ENCODE measurements at places on chromosomes 2 and 18. TPM values are rescaled to one million over a fixed set of nuclear protein-coding genes. Genes with fewer than 3 reads are reported as not detected.

- no peaks in the 10 kb centered on the region for H3K27me3 ChIP-seq
- no peak overlapping the region for H3K27ac ChIP-seq
- H3K4me1 ChIP-seq, result no peaks in the 10 kb centered on the region
Observed at GRCh38 chr2:47016172-47016913, 100.7 kb upstream of the MCFD2 start.

Gene NXPH2
- 1.3 TPM for total RNA-seq

Gene C1D
- total RNA-seq, result 16.5 TPM

DNA sequence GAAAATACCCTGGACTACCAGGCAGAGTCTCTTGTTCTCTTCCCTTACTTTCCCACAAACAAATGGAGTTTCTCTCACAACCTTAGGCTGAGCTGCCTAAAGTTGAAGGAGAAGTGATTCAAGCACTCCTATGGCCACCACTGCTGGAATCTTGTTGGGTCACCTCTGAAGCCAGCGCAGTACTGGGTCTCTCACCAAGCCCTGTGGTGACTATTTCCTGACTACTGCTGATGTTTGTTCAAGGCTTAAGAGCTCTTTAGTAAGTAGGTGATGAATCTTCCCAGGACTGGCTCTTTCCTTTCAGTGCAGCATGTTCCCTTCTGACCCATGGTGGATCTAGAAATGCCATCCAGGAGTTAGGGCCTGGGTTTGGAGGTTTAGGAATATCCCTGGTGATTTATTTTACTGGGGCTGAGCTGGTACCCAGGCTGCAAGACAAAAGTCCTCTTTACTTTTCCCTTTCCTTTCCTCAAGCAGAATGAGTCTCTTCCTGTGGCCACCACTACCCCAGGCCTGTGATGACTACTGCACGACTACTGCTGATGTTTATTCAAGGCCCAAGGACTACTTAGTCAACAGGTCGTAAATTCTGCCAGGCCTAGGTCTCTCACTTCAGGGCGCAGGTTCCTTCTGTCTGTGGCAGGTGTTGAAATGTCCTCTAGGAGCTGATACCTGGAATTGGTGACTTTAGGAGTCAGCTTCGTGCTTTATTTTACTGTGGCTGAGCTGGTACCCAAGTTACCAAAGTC is 121.8 kb downstream of the SLC4A10 start:
- no peak overlapping the region for H3K27ac ChIP-seq
- no peak overlapping the region for H3K4me3 ChIP-seq
- H3K4me1 ChIP-seq, result no peaks in the 10 kb centered on the region
- H3K36me3 ChIP-seq, result no peaks in the 10 kb centered on the region
- DNase-seq, result no peak

DNA sequence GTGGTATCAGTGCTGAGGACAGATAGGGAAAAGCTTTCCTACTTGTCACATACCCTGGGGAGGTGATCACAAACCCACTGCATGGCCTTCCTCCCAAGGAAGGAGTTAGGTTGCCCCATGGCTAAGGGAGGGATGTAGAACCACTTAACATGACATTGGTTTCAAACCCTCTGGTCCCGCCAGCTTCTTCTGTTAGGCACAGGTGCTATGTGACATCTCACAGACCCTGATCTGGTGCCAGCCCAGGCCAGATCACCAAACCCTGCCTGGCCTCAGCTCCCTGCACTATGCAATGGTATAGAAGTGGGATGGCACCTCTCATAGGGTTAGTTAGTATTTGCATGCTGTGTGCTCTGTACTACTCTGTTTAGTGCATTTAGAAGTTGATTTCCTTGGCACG is 58.0 kb downstream of the TCF7L1 start:
- no peak overlapping the region for H3K4me3 ChIP-seq
- no peak for DNase-seq
- no peaks in the 10 kb centered on the region for H3K4me1 ChIP-seq

Gene LHCGR
- total RNA-seq, result 0.44 TPM

GRCh38 chr2:68878071-68878711 is 7.0 kb upstream of the BMP10 start:
- H3K4me3 ChIP-seq, result no peak overlapping the region
- no peak overlapping the region for H3K27ac ChIP-seq
- no peaks in the 10 kb centered on the region for H3K36me3 ChIP-seq
- H3K27me3 ChIP-seq, result no peaks in the 10 kb centered on the region

DNA sequence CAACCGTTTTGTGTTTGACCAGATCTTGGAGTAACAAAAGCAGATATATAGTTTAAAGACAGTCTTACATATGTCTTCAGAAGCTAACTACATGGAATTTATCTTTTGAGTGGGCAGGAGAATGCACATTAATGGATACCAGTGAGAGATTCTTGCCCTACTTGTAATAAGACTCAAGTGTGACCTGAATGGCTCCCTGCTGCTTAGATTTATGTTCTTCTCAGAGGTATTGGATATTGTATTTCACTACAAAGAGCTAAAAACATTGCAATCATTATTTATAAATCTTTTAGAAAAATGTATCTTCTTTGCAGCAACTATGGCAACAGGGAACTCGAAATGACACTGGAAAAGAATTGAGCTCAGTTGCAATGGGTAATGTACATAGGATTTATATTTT is 227.7 kb downstream of the LRRTM4 start:
- peaks cover 8% of the 10 kb centered on the region for H3K36me3 ChIP-seq
- H3K27ac ChIP-seq, result no peak overlapping the region
- no peak for DNase-seq
- H3K27me3 ChIP-seq, result no peaks in the 10 kb centered on the region

Gene FRZB
- total RNA-seq, result 1.1 TPM

GRCh38 chr2:83990636-83991035 is 468.4 kb downstream of the SUCLG1 start:
- DNase-seq, result no peak
- H3K27ac ChIP-seq, result no peak overlapping the region
- H3K36me3 ChIP-seq, result peaks cover 14% of the 10 kb centered on the region
- H3K4me3 ChIP-seq, result no peak overlapping the region
- H3K27me3 ChIP-seq, result no peaks in the 10 kb centered on the region
- no peaks in the 10 kb centered on the region for H3K4me1 ChIP-seq

GRCh38 chr2:46144133-46144800 is 152.9 kb upstream of the EPAS1 start:
- no peak overlapping the region for H3K27ac ChIP-seq
- H3K36me3 ChIP-seq, result no peaks in the 10 kb centered on the region
- DNase-seq, result no peak
- H3K27me3 ChIP-seq, result no peaks in the 10 kb centered on the region
- peaks cover 6% of the 10 kb centered on the region for H3K4me1 ChIP-seq
- H3K4me3 ChIP-seq, result no peak overlapping the region

- no peak overlapping the region for H3K27ac ChIP-seq
- no peaks in the 10 kb centered on the region for H3K36me3 ChIP-seq
- no peaks in the 10 kb centered on the region for H3K27me3 ChIP-seq
- DNase-seq, result no peak
- H3K4me3 ChIP-seq, result no peak overlapping the region
- peaks cover 3% of the 10 kb centered on the region for H3K4me1 ChIP-seq
Observed at GRCh38 chr2:5093056-5093455, 599.1 kb upstream of the SOX11 start.

Gene RBKS
- total RNA-seq, result 2.3 TPM

Gene DYNAP
- 2.3 TPM for total RNA-seq

Gene IL18RAP
- not detected for total RNA-seq

DNA sequence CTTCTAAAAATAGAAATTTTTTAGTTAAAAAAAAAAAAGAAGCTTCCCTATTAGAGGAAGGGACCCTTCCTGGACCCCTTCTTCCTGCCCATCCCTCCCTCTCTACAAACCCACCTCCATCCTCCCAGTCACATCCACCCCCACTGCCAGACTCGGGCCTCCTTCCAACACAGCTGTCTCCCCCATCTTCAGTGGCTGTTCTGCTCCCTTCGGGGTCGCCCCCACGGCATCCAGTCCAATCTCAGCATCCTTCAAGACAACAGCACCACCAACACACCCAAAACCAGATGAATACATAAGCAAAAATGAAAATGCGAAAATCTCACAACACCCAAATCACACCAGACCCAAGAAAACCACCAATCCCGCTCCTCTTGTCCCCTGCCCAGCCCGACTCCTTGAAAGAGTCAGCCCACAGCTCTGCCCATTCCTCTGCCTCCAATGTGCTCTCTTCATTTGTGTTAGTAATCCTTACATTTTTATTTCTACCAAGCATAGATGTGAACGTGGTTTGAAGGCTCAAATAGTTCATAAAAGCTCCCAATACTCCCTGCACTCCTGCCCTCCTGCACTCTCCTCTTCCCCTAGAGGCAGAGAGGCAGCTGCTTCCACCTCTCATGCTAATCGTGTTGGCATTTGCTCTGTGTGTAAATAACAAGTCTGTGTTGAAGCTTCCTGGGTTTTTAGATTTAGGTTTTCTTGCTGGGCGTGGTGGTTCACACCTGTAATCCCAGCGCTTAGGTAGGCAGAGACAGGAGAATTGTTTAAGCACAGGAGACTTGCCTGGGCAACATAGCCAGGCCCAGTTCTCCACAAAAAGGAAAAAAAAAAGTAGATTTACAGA is 37.0 kb downstream of the MAL start:
- no peak overlapping the region for H3K4me3 ChIP-seq
- H3K36me3 ChIP-seq, result no peaks in the 10 kb centered on the region
- H3K27ac ChIP-seq, result no peak overlapping the region
- no peaks in the 10 kb centered on the region for H3K4me1 ChIP-seq
- no peak for DNase-seq

DNA sequence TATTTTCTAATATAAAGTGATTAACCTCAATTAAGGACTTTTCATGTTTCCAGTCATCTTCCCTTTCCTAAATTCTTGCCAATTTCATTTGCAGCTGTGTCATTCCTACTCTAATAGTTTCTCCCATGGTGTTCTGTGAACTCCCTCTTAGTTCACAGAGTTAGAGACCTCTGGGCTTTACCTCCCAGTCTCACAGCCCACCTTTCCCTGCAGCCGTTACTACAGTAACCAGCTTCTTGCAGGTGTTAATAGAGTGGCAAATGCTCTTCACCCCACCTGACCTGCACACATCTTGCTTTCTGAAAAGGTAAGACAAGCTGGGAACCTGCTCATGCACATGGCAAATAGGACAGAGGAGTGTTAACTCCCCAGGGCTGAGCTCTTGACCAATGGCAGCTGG is 250.1 kb downstream of the FBXO15 start:
- H3K4me3 ChIP-seq, result no peak overlapping the region
- no peaks in the 10 kb centered on the region for H3K36me3 ChIP-seq
- H3K4me1 ChIP-seq, result peaks cover 8% of the 10 kb centered on the region
- no peak overlapping the region for H3K27ac ChIP-seq
- DNase-seq, result no peak
- H3K27me3 ChIP-seq, result no peaks in the 10 kb centered on the region

- DNase-seq, result no peak
- H3K27me3 ChIP-seq, result no peaks in the 10 kb centered on the region
- H3K27ac ChIP-seq, result no peak overlapping the region
- H3K36me3 ChIP-seq, result peaks cover 23% of the 10 kb centered on the region
- H3K4me1 ChIP-seq, result no peaks in the 10 kb centered on the region
Observed at GRCh38 chr18:2706903-2707302, 51.4 kb downstream of the SMCHD1 start.

- no peaks in the 10 kb centered on the region for H3K4me1 ChIP-seq
- no peak overlapping the region for H3K4me3 ChIP-seq
- H3K36me3 ChIP-seq, result no peaks in the 10 kb centered on the region
- H3K27me3 ChIP-seq, result no peaks in the 10 kb centered on the region
Observed at GRCh38 chr2:160145471-160145870, 54.6 kb downstream of the ITGB6 start.

- H3K4me1 ChIP-seq, result no peaks in the 10 kb centered on the region
- H3K27ac ChIP-seq, result no peak overlapping the region
- no peaks in the 10 kb centered on the region for H3K27me3 ChIP-seq
- H3K4me3 ChIP-seq, result no peak overlapping the region
- no peak for DNase-seq
Observed at GRCh38 chr2:71353248-71353647, 21.7 kb downstream of the ZNF638 start.

DNA sequence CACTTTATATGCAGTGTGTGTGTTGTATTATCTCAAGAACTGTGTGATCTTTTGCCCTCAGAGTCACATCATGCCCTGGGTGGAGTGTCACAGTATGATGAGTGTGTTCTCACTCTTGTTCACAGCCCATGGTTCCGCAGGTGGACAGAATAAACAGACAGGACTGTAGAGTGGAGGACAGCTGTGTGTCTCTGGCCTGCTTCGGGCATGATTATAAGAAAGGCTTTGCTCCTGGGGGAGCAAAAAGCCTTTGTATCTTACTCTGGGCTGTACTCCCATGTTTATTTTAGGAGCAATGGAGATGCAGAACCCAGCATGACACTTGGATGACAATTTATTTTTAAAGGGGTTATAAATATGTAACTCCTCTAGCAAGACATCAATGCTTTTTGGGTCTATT is 371.7 kb upstream of the MEX3C start:
- H3K4me3 ChIP-seq, result no peak overlapping the region
- H3K36me3 ChIP-seq, result no peaks in the 10 kb centered on the region
- no peaks in the 10 kb centered on the region for H3K27me3 ChIP-seq
- no peak overlapping the region for H3K27ac ChIP-seq

- peaks cover 3% of the 10 kb centered on the region for H3K4me1 ChIP-seq
- H3K27ac ChIP-seq, result no peak overlapping the region
- H3K27me3 ChIP-seq, result no peaks in the 10 kb centered on the region
- no peak for DNase-seq
Observed at GRCh38 chr2:180063494-180064092, 56.5 kb upstream of the CWC22 start.

Gene RNU2-63P
- 20.4 TPM for total RNA-seq

- H3K4me3 ChIP-seq, result no peak overlapping the region
- no peaks in the 10 kb centered on the region for H3K4me1 ChIP-seq
- no peak for DNase-seq
- H3K36me3 ChIP-seq, result no peaks in the 10 kb centered on the region
Observed at GRCh38 chr2:220166616-220167015, 539.2 kb downstream of the SLC4A3 start.

Gene CAPN14
- total RNA-seq, result 0.07 TPM

Gene SPC25
- total RNA-seq, result 28.5 TPM

GRCh38 chr2:240981280-240981679 is 17.1 kb upstream of the SNED1 start:
- H3K4me1 ChIP-seq, result no peaks in the 10 kb centered on the region
- DNase-seq, result no peak
- H3K4me3 ChIP-seq, result no peak overlapping the region
- no peaks in the 10 kb centered on the region for H3K27me3 ChIP-seq

- H3K4me3 ChIP-seq, result peak overlapping the region; percentile 88
- no peak overlapping the region for H3K27ac ChIP-seq
- peak; percentile 64 for DNase-seq
- H3K36me3 ChIP-seq, result no peaks in the 10 kb centered on the region
Observed at GRCh38 chr2:78992451-78992806, 33.1 kb upstream of the REG3G start.

DNA sequence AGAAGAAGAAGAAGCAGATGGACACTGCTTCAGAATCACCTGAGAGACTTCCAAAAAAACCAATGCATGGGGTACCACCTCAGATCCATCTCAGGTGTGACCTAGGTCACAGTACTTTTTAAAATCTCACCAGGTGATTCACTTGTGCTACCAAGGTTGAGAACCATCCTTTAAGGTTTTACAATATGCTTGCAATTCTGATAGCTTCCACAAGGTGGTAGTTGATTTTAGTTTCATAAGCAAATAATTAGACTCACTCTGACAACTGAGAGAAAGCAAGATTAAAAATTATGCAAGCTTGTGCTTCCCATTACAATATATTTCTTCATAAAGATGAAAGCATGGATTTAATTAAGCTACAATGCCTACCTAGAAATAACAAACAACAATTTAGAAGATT is 355.1 kb downstream of the EN1 start:
- DNase-seq, result no peak
- H3K4me1 ChIP-seq, result peaks cover 11% of the 10 kb centered on the region
- H3K36me3 ChIP-seq, result peaks cover 2% of the 10 kb centered on the region
- no peak overlapping the region for H3K4me3 ChIP-seq

GRCh38 chr2:237819231-237819630 is 20.7 kb downstream of the RBM44 start:
- no peak for DNase-seq
- H3K27ac ChIP-seq, result no peak overlapping the region
- no peaks in the 10 kb centered on the region for H3K36me3 ChIP-seq
- no peak overlapping the region for H3K4me3 ChIP-seq
- no peaks in the 10 kb centered on the region for H3K27me3 ChIP-seq
